NCI-H446 (cell line): ENCODE measurements at places on chromosomes 7 and 10.

- DNase-seq, result no peak
Measured at GRCh38 chr10:77511498-77512218, 126.0 kb downstream of the KCNMA1 start.

GRCh38 chr10:62850646-62851045 lies 34.5 kb upstream of the EGR2 start:
- no peak for DNase-seq

DNA sequence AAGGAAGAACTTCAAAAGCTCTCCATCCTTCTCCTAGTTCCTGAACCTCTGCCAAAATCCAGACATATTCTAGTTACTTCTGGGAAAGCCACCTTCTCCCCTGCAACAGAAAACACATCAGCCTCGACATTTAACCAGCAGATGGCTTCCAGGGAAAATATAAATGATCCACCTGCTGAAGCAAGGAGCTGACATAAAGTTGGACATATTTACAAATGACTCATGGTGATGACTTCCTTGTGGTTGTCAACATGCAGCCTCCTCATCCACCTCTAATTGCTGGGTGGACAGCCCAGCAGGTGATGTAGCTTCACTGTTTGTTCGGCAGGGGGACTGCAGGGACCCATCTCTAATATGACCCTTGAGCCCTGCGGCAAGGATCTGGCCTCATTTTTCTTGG lies 266.0 kb downstream of the C7orf25 start:
- DNase-seq, result no peak

DNA sequence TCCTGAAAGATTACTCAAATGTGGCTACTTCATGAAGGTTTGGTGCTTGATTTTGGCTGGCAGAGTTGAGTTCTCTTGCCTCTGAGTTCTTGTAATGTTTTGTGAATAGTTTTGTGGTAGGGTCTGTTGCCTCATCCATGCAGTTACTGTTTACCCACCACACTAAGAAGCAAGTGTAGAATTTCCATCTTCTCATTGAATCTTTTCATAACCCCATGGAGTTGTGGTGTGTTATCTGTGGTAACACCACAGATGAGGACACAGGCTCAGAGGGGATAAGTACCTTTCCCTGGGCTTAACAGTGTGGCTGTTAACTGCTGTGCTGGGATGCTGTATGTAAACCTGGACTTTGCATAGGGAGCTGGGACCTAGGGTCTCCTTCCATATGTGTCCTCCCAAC lies 186.3 kb downstream of the CAMK1D start:
- no peak for DNase-seq

- DNase-seq, result no peak
Measured at GRCh38 chr7:73742753-73743641, 4.4 kb upstream of the ABHD11 start.

- DNase-seq, result no peak
Measured at GRCh38 chr7:98323597-98324322, 42.3 kb downstream of the BRI3 start.

GRCh38 chr7:105599551-105599950 lies 18.3 kb upstream of the EFCAB10 start:
- no peak for DNase-seq

GRCh38 chr7:22551768-22552513 lies 52.0 kb upstream of the STEAP1B start:
- DNase-seq, result no peak

DNA sequence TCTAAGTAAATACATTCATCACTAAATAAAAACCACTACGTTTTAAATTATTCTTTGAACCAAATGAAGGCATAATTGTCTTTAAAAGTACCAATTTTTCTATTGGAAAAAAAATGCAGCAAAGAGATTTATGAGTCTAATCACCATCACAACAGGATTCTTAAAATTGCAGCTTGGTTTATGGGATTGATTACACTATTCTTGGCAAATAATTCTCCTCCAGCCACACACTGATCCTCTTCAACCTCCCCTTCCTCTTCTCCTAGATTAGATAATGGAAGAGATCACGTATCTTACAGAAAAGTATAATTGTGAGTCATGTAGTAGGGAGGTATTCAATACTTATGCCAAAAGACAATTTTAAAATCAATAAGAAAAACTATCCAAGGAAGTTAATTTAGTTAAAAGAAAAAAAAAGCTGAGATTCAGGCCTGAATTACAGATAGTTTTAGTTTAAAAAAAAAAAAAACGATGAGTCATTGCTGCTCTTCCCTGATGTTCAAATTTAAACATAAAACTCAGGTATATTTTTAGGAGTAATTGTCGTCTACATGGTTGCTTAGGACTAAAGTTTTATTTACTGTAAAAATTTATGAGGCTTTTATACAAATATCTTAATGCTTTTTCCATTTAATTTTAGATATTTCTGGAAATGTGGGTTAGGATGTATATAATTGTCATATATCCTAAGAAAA lies 133.7 kb upstream of the CDK1 start:
- no peak for DNase-seq

DNA sequence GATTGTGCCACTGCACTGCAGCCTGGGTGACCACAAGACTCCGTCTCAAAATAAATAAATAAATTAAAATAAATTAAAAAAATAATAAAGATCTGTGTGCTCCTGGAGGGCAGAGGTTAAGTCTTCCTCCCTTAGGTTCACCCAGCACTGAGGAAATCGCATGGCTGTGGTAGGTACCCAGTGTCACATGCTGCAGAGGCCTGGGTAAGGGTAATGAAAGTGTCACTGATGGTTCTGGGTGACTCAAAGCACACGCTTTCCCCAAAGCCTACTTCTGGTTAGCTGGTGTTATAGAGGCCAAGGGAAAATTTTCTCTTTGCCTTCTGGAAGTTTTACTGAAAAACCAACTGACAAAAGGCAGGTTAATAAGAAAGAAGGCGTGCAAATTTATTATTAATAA lies 88.8 kb upstream of the ITGB1 start:
- DNase-seq, result no peak

DNA sequence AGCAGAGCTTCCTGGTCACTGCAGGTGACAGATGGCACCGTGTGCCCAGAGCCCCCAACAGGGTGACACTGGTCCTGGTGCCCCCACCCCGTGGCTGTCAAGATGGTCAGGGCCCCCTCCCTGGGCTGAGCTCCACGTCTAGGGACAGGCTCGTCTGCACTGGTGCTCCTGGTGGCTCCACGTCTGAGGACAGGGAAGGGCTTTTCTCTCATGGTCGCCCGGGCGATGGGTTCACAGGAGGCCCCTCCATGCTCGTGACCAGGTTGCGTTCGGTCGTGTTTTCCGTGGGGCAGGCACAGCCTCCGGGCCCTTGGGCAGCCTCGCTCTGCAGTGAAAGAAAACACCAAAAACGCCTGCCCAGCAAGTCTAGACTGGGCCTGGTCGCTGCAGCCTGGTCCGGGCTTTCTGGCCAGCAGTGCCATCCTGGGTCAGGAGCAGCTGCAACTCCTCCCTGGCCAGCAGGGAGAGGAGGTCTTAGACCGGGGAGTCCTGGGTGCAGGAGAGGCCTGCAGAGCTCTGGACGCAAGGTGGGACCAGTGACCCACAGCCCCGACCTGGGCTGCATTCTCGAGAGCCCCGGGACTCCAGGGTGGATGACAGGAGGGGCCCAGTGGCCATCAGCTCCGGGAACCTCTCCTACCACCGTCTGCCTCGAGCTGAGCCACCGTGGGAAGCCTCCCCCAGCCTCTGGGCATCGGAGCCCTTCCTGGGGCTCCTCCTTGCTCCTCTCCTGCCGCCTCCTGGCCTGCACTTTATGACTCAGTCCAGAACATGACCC lies 27.9 kb upstream of the UTF1 start:
- no peak for DNase-seq

DNA sequence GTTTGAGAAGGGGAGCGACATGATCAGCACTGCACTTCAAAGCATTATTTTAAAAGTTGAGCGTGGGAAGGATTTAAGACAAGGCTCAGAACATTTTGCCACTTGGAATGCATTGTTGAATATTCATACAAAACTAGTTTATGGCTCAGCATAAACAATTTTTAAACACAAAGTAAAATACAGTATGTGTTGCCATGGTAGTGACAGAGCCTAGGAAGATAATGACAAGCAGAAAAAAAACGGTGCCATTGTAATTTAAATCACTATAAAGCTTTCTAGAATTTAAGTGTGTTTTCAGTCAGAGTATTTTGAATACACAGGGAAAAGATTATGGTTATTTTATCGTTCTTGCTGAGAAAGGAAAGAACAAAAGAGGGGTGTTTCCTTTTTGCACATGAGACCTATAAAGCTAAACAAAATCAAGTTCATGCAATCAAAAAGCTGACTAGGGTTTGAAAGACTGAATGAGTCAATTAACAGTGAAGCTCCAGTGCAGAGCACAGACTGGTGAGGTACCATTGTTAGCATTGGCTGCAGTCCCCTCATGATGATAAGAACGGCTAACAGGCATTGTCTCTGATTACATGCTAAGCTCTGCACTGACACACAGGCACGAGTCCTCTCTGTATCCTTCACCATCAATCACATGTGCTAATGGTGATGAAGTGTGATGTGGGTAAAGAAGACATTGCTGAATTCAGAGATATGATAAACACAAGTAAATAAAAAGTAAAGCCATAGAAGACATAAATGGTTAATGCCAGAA lies 181.9 kb upstream of the VSTM2A start:
- DNase-seq, result no peak

DNA sequence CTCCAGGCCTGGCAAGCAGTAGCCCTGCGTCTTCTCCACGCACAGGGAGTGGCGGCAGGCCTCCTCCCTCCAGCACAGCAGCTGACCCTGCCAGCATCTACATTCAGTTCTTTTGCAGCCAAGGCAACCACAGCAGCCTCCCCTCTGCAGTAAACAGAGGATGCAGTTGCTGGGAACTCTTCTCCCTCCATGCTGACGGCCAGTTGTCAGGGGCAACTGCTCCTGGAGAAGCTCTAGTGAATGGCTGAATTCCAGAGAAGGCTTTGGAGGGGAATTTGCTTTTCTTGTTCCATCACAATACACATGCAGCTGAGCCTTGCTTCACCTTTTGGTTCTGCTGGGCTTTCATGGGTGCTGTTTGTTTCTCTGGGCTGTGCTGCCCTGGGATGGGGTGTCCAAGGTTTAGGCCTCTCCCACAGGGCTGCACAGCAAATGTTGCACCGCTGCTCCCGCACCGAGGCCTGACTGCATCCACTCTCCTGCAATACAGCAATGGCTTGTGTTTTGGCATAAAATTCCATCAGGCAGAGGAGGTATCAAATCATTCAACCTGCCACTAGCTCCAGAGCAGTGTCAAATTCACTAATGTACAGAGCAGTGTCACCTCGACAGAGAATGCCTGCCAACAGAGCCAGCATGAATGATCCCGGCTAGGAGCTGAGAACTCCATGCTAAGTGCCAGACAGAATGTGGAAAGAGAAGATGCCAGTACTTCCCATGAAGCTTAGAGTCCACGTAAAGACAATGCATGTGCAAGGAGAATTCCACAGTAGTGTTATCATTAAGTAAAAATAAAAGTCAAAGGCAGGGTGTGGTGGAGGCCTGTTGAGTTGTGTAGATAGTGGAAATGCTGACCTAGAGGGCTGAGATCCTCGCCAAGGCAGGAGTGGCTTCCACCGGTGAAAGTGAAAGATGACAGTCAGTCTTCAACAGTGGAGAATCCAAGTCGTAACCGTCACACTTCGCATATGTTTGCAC lies 399.6 kb downstream of the DPP6 start:
- DNase-seq, result no peak

GRCh38 chr7:155454183-155455112 lies 3.5 kb upstream of the EN2 start:
- DNase-seq, result no peak

DNA sequence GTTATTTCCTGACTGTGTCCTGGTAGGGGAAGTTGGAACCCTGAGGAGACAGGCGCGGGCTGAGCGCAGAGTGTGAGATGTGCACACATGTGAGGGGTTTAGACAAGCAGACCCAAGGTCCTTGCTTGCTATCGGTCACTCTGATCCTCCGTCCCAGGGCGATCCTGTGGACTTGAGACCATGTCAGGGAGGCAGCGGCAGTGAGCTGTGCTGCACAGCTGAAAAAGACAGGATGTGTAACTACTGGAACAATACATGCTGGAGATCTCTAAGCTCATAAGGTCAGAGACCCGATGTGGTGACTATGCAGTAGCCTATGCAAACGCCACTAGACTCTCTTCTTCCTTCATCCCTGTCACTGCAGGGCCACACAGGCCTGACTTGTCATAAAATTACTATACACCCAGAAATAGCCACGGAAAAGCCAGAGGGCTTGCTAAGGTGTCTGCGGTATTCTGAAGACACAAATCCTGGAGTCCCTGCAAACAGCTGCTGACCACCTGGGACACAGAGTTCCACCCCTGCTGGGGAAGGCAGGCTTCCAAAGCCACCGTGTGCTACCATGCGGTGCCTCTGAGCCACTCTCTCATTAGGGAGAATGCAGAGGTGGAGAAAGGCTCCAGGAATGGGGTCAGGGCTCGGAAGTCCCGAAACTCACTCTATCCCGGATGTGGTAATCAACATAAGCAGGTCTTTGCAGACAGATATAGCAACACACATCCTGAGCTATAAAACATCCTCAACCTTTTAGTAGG lies 91.1 kb upstream of the DDC start:
- no peak for DNase-seq

- no peak for DNase-seq
Measured at GRCh38 chr10:7199152-7199760, 211.6 kb downstream of the SFMBT2 start.

- DNase-seq, result no peak
Measured at GRCh38 chr10:11192304-11193000, 174.8 kb downstream of the CELF2 start.

GRCh38 chr7:34156336-34156735 lies 251.0 kb downstream of the BMPER start:
- DNase-seq, result no peak

DNA sequence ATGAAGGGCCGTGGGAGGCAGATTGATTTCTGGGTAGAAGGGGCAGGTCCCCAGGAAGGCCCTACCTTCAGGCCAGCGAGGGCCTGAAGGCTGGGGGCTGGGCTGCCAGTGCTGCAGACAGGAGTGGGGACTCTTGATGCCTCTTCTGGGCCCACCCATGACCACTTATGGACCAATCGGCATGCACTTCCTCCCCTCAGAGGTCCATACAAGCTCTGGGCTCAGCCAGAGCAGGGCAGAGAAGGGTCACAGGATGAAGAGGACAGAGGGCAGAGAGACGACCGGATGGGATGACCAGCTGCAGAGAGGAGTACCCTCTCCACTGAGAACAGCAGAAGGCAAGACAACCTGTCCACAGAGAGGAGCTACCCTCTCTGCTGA lies 120.1 kb downstream of the DYNC2I1 start:
- peak; percentile 9 for DNase-seq

GRCh38 chr7:117118579-117119180 lies 165.4 kb downstream of the ST7 start:
- no peak for DNase-seq

GRCh38 chr10:44253769-44254462 lies 131.0 kb downstream of the CXCL12 start:
- no peak for DNase-seq

GRCh38 chr7:150568714-150569113 lies 1.5 kb downstream of the GIMAP4 start:
- DNase-seq, result no peak

GRCh38 chr7:51374936-51375335 lies 58.3 kb upstream of the COBL start:
- DNase-seq, result no peak
